Mammary microvascular endothelial cell (primary cell): ENCODE measurements at places on chromosomes 3 and 15. TPM values are rescaled to one million over a fixed set of nuclear protein-coding genes. Genes with fewer than 3 reads are reported as not detected.

The HTR3E gene
- total RNA-seq, result not detected in 2 replicates

The MKRN3 gene
- total RNA-seq, result 0.07 TPM in 1 of 2 replicates, not detected in the other

The COL8A1 gene
- total RNA-seq, result 80.7 and 81.4 TPM in 2 replicates

The SLC51B gene
- total RNA-seq, result not detected in 2 replicates

The DHX36 gene
- 23.1 and 29.1 TPM in 2 replicates for total RNA-seq

The LMAN1L gene
- not detected in 2 replicates for total RNA-seq

The TMC3 gene
- not detected in 2 replicates for total RNA-seq

The GOLGA6L7 gene
- not detected in 2 replicates for total RNA-seq

The PRSS50 gene
- not detected in 2 replicates for total RNA-seq

The IRAK2 gene
- 15.8 and 21.6 TPM in 2 replicates for total RNA-seq

The CNTN4 gene
- total RNA-seq, result not detected in 2 replicates

The ITPKA gene
- total RNA-seq, result 0.44 and 1.7 TPM in 2 replicates

The CACNA2D2 gene
- total RNA-seq, result 0.05 TPM in 1 of 2 replicates, not detected in the other

The ZNF710 gene
- total RNA-seq, result 8.6 and 9.7 TPM in 2 replicates

The GRM7 gene
- total RNA-seq, result not detected in 2 replicates

The PLSCR2 gene
- total RNA-seq, result not detected in 2 replicates

The PLOD2 gene
- total RNA-seq, result 78.6 and 79.3 TPM in 2 replicates

The ABHD14A gene
- 10.8 and 17.0 TPM in 2 replicates for total RNA-seq

The LRRC31 gene
- total RNA-seq, result not detected in 2 replicates

The SKIC8 gene
- 74.1 and 85.0 TPM in 2 replicates for total RNA-seq

The CAPN7 gene
- 15.2 and 17.0 TPM in 2 replicates for total RNA-seq

The NEO1 gene
- total RNA-seq, result 0.40 and 0.49 TPM in 2 replicates

The SUSD5 gene
- 4.3 and 4.6 TPM in 2 replicates for total RNA-seq

The GPR87 gene
- 0.20 TPM in 1 of 2 replicates, not detected in the other for total RNA-seq

The SH2D7 gene
- not detected in 2 replicates for total RNA-seq

The ZNF502 gene
- 2.0 and 3.0 TPM in 2 replicates for total RNA-seq

The ZPLD1 gene
- total RNA-seq, result not detected in 2 replicates

The SYNPR gene
- not detected in 2 replicates for total RNA-seq

The CIB1 gene
- 34.0 and 34.8 TPM in 2 replicates for total RNA-seq

The ANKRD63 gene
- total RNA-seq, result not detected in 2 replicates

The LARP6 gene
- 27.2 and 32.3 TPM in 2 replicates for total RNA-seq

The PEX5L gene
- not detected in 2 replicates for total RNA-seq

The ATP13A4 gene
- total RNA-seq, result 0.07 TPM in 1 of 2 replicates, not detected in the other

The AMT gene
- total RNA-seq, result 0.15 and 0.53 TPM in 2 replicates

The RSL24D1 gene
- total RNA-seq, result 48.2 and 60.1 TPM in 2 replicates

The CCDC54 gene
- not detected in 2 replicates for total RNA-seq

The CFAP92 gene
- 0.10 and 0.27 TPM in 2 replicates for total RNA-seq

The C3orf52 gene
- 2.1 and 4.0 TPM in 2 replicates for total RNA-seq

The DLL4 gene
- total RNA-seq, result 24.1 and 24.6 TPM in 2 replicates

The FRMD5 gene
- 0.47 and 0.54 TPM in 2 replicates for total RNA-seq

The UBE2E1 gene
- 99.5 and 141 TPM in 2 replicates for total RNA-seq

The GOLGA8T gene
- not detected in 2 replicates for total RNA-seq

The FBXW12 gene
- not detected in 2 replicates for total RNA-seq

The GOLGA6B gene
- total RNA-seq, result not detected in 2 replicates

The OSTN gene
- not detected in 2 replicates for total RNA-seq

The MPI gene
- 35.4 and 42.9 TPM in 2 replicates for total RNA-seq

The CILP gene
- total RNA-seq, result not detected in 2 replicates

The IL17RE gene
- total RNA-seq, result 0.07 and 0.34 TPM in 2 replicates

The ACTRT3 gene
- 6.1 and 6.7 TPM in 2 replicates for total RNA-seq

The UCN2 gene
- 0.10 TPM in 1 of 2 replicates, not detected in the other for total RNA-seq

The SLC22A14 gene
- not detected in 2 replicates for total RNA-seq

The UBP1 gene
- total RNA-seq, result 58.6 and 69.5 TPM in 2 replicates

The LTK gene
- total RNA-seq, result 0.10 and 0.73 TPM in 2 replicates

The SATB1 gene
- total RNA-seq, result 1.6 and 3.1 TPM in 2 replicates
